ENCODE measurements at places on chromosomes 11 and 22. TPM values are rescaled to one million over a fixed set of nuclear protein-coding genes. Genes with fewer than 3 reads are reported as not detected.

MYO7A gene
- total RNA-seq: under 0.01 TPM

PPP6R3 gene
- 131 TPM for total RNA-seq

GRCh38 chr22:26887456-26887855 lies 230.1 kb downstream of the MIAT start:
- H3K4me3 ChIP-seq: no peak overlapping the region
- H3K4me1 ChIP-seq: peaks cover 47% of the 10 kb centered on the region
- no peaks in the 10 kb centered on the region for H3K36me3 ChIP-seq

DNA sequence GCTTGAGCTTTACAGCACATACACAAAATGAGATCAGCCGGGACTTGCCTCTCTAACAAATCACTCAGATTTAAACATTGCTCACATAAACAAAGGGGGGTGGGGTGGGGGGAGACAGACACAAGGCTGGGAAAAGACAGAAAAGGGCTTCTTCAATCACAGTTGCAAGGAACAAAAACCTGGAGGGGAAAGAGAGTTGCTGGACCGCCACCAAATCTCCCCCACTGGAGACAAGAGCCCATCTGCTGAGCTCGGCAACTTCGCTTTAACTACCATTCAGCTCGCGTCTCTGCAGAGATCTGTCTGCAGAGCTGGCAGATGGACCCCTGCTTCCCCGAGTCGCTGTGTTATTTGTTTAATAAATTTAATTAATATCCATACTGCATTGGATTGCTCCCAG lies 165.0 kb downstream of the RCN1 start:
- H3K27ac ChIP-seq: no peak overlapping the region
- H3K27me3 ChIP-seq: peaks cover 20% of the 10 kb centered on the region
- DNase-seq: no peak
- no peak overlapping the region for H3K4me3 ChIP-seq
- no peaks in the 10 kb centered on the region for H3K36me3 ChIP-seq
- H3K4me1 ChIP-seq: no peaks in the 10 kb centered on the region

PLEKHA7 gene
- total RNA-seq: 1.1 TPM

IL10RA gene
- not detected for total RNA-seq

GRCh38 chr11:71238285-71238875 lies 14.0 kb downstream of the SHANK2 start:
- H3K27me3 ChIP-seq: no peaks in the 10 kb centered on the region
- no peaks in the 10 kb centered on the region for H3K36me3 ChIP-seq
- H3K4me3 ChIP-seq: no peak overlapping the region
- H3K27ac ChIP-seq: no peak overlapping the region
- DNase-seq: no peak

MIOX gene
- total RNA-seq: under 0.01 TPM

TTC36 gene
- 1.1 TPM for total RNA-seq

OR51D1 gene
- not detected for total RNA-seq

MIEF1 gene
- 21.8 TPM for total RNA-seq

BTG4 gene
- not detected for total RNA-seq

All from osteoblast (primary cell).